ENCODE measurements at places on chromosomes 3 and 15. TPM values are rescaled to one million over a fixed set of nuclear protein-coding genes. Genes with fewer than 3 reads are reported as not detected.
A peak's percentile ranks its signal among the peaks of the same experiment; 100 is the strongest.

MKRN2 gene
- 37.3 TPM for total RNA-seq

- DNase-seq: peak; percentile 13
These were observed 180.6 kb upstream of the LRRN1 start for GRCh38 chr3:3618623-3619022.

DNA sequence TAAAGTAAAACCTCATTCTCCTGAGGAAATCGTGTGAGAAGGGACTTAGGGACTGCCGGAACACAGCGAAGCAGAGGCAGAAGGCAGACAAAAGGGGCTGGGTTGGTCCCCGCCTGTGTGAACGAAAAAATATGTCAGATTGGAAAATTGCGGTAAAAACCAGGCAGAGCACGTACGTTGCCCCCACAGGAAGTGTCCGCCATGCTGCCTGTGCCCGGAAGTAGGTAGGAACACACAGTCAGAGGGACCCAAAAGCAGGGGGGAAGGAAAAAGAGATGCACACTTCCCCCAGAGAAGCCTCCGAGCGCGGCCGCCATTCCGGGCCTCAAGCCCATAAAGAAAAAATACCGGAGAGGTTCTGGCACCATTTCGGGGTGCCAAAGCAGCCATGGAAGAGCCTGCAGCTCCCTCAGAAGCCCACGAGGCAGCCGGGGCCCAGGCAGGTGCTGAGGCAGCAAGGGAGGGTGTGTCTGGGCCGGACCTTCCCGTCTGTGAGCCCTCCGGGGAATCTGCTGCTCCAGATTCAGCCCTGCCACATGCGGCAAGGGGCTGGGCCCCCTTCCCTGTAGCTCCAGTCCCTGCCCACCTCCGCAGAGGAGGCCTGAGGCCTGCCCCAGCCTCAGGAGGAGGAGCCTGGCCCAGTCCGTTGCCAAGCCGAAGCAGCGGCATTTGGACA is at the start of gene MKRN3:
MKRN3 (plus strand) TSS at position 280 of the 676 bp plus-strand sequence; CDS start at position 389, 109 bp downstream.
- DNase-seq: peak; percentile 86

- no peak for DNase-seq
These were observed 667.9 kb downstream of the CADM2 start for GRCh38 chr3:85626662-85627061.

FAM131A gene
- 61.8 TPM for total RNA-seq

ACTC1 gene
- total RNA-seq: not detected
